Activated naive CD4-positive, alpha-beta T cell treated with anti-CD3 and anti-CD28 coated beads, Interleukin-2, amount 10 ng/mL, durations not matched to agents 5 hours and 36 hours (primary cell): ENCODE measurements at places on chromosomes 2 and 18. TPM values are rescaled to one million over a fixed set of nuclear protein-coding genes. Genes with fewer than 3 reads are reported as not detected.

Gene PHOSPHO2
- 3.5 TPM for total RNA-seq

Gene MDH1
- 159 TPM for total RNA-seq

Gene KIF5C
- total RNA-seq, result 2.9 TPM

Gene MATN3
- total RNA-seq, result not detected

Gene LRP1B
- total RNA-seq, result not detected

Gene SCN3A
- total RNA-seq, result not detected

Gene B3GNT7
- total RNA-seq, result not detected

Gene SPATA3
- total RNA-seq, result not detected

Gene ERMN
- 3.1 TPM for total RNA-seq

Gene CHRNG
- not detected for total RNA-seq

Gene RTKN
- 0.84 TPM for total RNA-seq

Gene PLA2R1
- total RNA-seq, result not detected

Gene TRIP12
- total RNA-seq, result 184 TPM

Gene SLC39A10
- 68.5 TPM for total RNA-seq

Gene PROKR1
- not detected for total RNA-seq

Gene CD8A
- total RNA-seq, result 6.5 TPM

Gene FAM161A
- 3.2 TPM for total RNA-seq

Gene SLC14A1
- total RNA-seq, result 2.5 TPM

Gene PFN4
- not detected for total RNA-seq

Gene SMAD4
- 91.3 TPM for total RNA-seq
